PC-3 (cell line): ENCODE measurements at places on chromosomes 6 and 20. TPM values are rescaled to one million over a fixed set of nuclear protein-coding genes. Genes with fewer than 3 reads are reported as not detected.

LY86 gene
- not detected in 2 replicates for total RNA-seq

SIRPB2 gene
- 0.52 and 2.1 TPM in 2 replicates for total RNA-seq

MLN gene
- total RNA-seq, result not detected in 2 replicates

SASH1 gene
- total RNA-seq, result 9.8 and 10.5 TPM in 2 replicates

SPATA2 gene
- 7.4 and 8.1 TPM in 2 replicates for total RNA-seq

TUBB2B gene
- total RNA-seq, result 5.1 and 6.5 TPM in 2 replicates

PNLDC1 gene
- not detected in 2 replicates for total RNA-seq

C6orf132 gene
- 66.0 and 86.3 TPM in 2 replicates for total RNA-seq

TRERF1 gene
- 13.7 and 13.9 TPM in 2 replicates for total RNA-seq

PPP1R18 gene
- total RNA-seq, result 49.9 and 76.0 TPM in 2 replicates

GNAS-AS1 gene
- total RNA-seq, result 0.11 TPM in 1 of 2 replicates, not detected in the other

LAMA5 gene
- 196 and 308 TPM in 2 replicates for total RNA-seq

CLDN20 gene
- total RNA-seq, result not detected in 2 replicates

SPTLC3 gene
- total RNA-seq, result 6.3 and 16.3 TPM in 2 replicates

ILRUN gene
- 54.8 and 59.5 TPM in 2 replicates for total RNA-seq

PPDPF gene
- 245 and 256 TPM in 2 replicates for total RNA-seq

CBLN4 gene
- total RNA-seq, result not detected in 2 replicates

DSP gene
- total RNA-seq, result 54.7 and 71.6 TPM in 2 replicates

BMP7 gene
- total RNA-seq, result not detected in 2 replicates

LGSN gene
- total RNA-seq, result not detected in 2 replicates

HRH3 gene
- total RNA-seq, result not detected in 2 replicates

ACSS1 gene
- total RNA-seq, result 2.3 and 2.4 TPM in 2 replicates

ADGRF5 gene
- total RNA-seq, result 0.75 and 1.6 TPM in 2 replicates

CNBD2 gene
- total RNA-seq, result 6.6 and 6.7 TPM in 2 replicates

RIPOR3 gene
- total RNA-seq, result 0.04 TPM in 1 of 2 replicates, not detected in the other

SPATS1 gene
- not detected in 2 replicates for total RNA-seq

WRNIP1 gene
- 92.2 and 114 TPM in 2 replicates for total RNA-seq

TSPO2 gene
- total RNA-seq, result not detected in 2 replicates

FAM209A gene
- total RNA-seq, result 0.51 and 0.92 TPM in 2 replicates

PRPH2 gene
- total RNA-seq, result not detected in 2 replicates

APOM gene
- 1.6 and 2.2 TPM in 2 replicates for total RNA-seq

VARS2 gene
- total RNA-seq, result 66.5 and 87.8 TPM in 2 replicates

RSPH9 gene
- not detected in 2 replicates for total RNA-seq

SLC26A8 gene
- total RNA-seq, result not detected in 2 replicates

PI3 gene
- total RNA-seq, result 175 and 188 TPM in 2 replicates

C6orf58 gene
- not detected in 2 replicates for total RNA-seq

IL17F gene
- not detected in 2 replicates for total RNA-seq

RNF217 gene
- 4.5 and 7.7 TPM in 2 replicates for total RNA-seq

EMILIN3 gene
- total RNA-seq, result not detected in 2 replicates

DNAH8 gene
- 0.06 and 0.15 TPM in 2 replicates for total RNA-seq

TMEM217 gene
- total RNA-seq, result 2.2 and 2.4 TPM in 2 replicates

CASS4 gene
- 0.04 and 0.17 TPM in 2 replicates for total RNA-seq

CLVS2 gene
- not detected in 2 replicates for total RNA-seq

TRIM31 gene
- 0.11 and 0.52 TPM in 2 replicates for total RNA-seq

BPIFB4 gene
- total RNA-seq, result not detected in 2 replicates

C20orf202 gene
- total RNA-seq, result not detected in 2 replicates

CPXM1 gene
- not detected in 2 replicates for total RNA-seq

CALHM5 gene
- not detected in 2 replicates for total RNA-seq

MDFI gene
- 96.4 and 113 TPM in 2 replicates for total RNA-seq

NKAIN4 gene
- total RNA-seq, result not detected in 2 replicates

TFAP2A gene
- 29.4 and 35.5 TPM in 2 replicates for total RNA-seq

ADISSP gene
- total RNA-seq, result 244 and 307 TPM in 2 replicates

OR2J2 gene
- total RNA-seq, result 0.23 TPM in 1 of 2 replicates, not detected in the other

MAVS gene
- 38.7 and 44.8 TPM in 2 replicates for total RNA-seq

TPX2 gene
- 128 and 151 TPM in 2 replicates for total RNA-seq

SIRPD gene
- total RNA-seq, result 0.18 and 0.23 TPM in 2 replicates

SLC17A3 gene
- total RNA-seq, result not detected in 2 replicates

C20orf204 gene
- 2.1 and 3.4 TPM in 2 replicates for total RNA-seq

TSHZ2 gene
- total RNA-seq, result not detected in 2 replicates
